ENCODE measurements at places on chromosomes 2 and 18.
A peak's percentile ranks its signal among the peaks of the same experiment; 100 is the strongest.

DNA sequence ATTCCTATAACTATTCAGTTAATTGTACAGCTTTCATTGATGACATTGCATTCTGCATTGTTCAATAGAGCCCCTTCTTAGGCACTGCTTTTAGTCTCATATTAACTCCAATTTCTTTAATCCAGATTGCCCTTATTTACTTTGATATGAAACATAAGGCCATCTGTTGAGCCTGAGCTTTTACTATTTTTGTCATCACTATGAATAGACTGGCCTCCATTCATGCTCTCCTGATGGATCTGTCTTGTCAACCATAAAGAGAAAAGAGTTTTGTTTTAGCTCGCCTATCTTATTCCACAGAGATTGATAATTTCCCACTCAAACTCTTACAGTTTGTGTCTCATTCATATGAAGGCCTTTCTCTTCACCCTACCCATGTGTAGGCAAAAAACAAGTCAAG is 159.2 kb upstream of the DTNA start:
- no peak for DNase-seq

- no peak for DNase-seq
Observed at GRCh38 chr2:160657196-160657595, 163.6 kb upstream of the RBMS1 start.

DNA sequence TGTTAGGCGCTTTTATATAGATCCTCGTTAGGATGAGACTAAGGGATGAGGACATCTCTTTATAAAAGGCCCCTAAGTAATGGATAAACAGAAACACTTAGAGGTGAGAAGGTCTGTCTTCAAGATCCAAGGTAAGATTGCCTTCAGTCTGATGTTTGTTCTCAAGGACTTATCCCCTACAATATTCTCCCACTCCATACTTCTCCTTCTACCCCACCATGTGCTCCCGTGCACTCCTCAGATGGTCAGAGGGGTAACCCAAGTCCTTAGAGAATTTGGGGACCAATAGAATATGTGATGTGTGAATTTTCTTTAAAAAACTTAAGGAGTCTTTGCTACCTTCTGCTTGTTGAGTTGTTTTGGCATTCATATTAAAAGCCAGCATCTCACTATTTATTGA is 23.1 kb downstream of the FOSL2 start:
- DNase-seq: no peak

- no peak for DNase-seq
Observed at GRCh38 chr2:209141142-209141541, 282.7 kb upstream of the MAP2 start.

DNA sequence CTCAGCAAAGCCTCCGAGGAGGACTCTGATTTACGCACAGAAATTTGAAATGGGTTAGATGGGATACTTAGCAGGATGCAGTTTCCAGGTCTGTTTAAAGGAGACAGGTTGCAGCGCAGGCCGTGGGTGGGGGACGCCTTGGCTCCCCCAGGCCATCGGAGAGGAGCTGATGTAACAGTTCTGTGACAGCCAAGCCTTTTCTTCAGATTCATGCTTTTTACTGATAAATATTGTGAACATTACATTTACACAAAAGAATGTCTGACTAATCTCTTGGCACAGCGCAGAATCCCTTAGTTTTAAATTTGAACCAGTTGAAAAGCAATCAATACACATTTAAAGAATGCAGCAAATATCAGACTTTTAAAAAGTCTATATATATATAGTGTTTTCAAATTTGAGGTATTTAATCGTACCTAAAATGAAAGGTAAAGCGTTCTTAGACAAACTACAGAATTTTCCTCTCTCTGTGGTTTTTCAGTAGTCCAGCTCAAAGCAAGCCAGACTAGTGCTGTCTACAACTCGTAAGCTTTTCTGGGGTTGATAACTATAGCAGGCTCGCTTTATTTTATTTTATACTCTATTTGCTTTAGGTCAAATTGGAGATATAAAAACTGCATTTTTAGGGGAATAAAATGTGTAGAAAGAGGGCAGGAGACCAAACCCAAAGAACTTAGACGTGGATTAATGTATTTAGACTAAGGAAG is 221.9 kb downstream of the PIEZO2 start:
- no peak for DNase-seq

DNA sequence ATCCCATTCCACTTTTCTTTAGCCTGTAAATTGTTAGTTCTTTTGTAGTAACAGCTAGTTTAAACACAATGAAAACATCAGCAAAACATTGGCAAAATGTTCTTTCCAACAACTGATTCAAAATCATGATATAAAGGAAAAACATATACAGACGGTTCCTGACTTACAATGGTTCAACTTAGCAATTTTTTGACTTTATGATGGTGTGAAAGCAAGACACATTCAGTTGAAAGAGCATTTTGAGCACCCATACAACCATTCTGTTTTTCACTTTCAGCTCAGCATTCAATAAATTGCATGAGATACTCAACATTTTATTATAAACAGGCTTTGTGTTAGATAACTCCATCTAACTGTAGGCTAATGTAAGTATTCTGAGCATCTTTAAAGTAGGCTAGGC is 185.1 kb downstream of the NOL4 start:
- DNase-seq: no peak

GRCh38 chr2:71736091-71736861 is 282.9 kb downstream of the DYSF start:
- no peak for DNase-seq

- DNase-seq: no peak
Observed at GRCh38 chr2:159773886-159774285, 24.1 kb downstream of the CD302 start.

GRCh38 chr18:57775937-57776336 is 27.2 kb downstream of the ATP8B1 start:
- no peak for DNase-seq

GRCh38 chr2:239934571-239935171 is 90.5 kb downstream of the NDUFA10 start:
- peak; percentile 55 for DNase-seq

DNA sequence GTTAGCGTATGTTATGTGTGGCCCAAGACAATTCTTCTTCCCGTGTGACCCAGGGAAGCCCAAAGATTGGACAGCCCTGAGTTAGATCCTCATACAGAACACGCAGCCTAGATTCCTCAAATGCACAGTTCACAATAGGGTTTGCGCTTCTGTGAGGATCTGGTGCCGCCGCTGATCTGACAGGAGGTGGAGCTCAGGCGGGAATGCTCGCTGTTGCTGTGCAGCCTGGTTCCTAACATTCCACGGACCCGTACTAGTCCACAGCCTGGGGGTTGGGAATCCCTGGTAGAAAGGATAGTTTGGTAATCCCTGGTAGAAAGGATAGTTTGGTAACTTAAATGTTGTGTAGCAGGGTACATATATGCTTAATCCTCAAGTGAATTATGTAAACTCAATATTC is 27.0 kb downstream of the MAPRE3 start:
- no peak for DNase-seq

DNA sequence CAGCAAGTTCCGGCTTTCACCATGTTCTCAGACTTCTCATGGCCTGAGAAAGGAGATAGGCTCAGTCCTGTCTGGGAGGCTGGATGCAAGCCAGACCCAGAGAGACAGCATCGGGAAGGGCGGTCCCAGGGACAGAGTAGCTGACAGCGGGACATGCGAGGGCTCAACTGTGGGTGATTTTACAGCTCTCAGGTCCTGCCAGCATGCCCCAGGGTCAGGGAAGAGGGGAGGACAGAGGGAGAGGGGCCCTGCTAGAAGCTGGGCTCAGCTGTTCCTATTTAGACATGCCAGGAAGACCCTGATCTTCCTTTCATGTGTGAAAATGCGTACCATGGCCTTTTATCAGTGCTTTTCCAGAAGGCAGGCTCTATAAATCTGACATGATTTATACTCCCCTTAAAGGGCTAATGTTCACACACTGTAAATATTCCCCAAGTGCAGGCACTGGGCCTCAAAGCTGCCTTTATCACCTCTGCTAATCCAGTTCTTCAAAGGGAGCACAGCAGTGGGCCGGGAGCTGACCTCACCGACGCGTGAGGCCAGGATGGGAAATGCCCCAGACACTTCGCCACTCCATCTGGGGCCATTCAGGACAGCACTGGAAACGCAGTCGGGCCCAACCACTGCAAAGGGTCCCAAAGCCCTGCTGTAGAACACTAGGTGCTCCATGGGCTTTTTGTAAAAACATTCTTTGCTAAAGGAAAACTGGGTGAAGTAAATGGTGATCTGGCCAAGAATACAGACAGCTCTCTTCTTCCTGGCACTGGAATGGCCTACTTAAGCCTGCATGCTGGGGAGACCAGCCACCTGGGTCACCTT is 96.1 kb upstream of the LMAN1 start:
- no peak for DNase-seq

GRCh38 chr2:108423067-108423466 is 25.9 kb upstream of the GCC2 start:
- no peak for DNase-seq

DNA sequence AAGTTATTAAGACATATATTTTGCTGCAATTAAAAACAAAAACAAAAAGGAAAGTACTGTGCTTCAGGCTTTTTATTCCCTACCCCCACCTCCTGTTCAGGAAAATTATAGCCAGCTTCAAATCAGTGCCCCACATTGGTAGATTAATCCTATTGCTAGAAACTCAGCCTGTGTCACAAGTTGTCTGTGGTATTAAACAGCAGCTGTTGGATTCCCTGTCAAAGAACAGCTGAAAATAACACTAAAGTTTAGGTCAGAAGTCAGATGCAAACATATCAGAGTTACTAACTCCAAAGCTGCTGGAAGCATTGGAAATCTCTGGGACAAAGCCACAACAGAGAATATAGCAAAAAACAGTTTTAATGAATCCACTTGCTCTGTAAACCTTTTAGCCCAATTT is 818 bp upstream of the CCDC141 start:
- DNase-seq: no peak

GRCh38 chr18:8754995-8755960 is 49.9 kb downstream of the MTCL1 start:
- DNase-seq: peak; percentile 49

- no peak for DNase-seq
Observed at GRCh38 chr2:112795774-112796173, 11.5 kb upstream of the IL1A start.

GRCh38 chr2:159124441-159124911 is 156.0 kb downstream of the TANC1 start:
- no peak for DNase-seq

- no peak for DNase-seq
Observed at GRCh38 chr2:8568543-8569302, 113.1 kb upstream of the ID2 start.

DNA sequence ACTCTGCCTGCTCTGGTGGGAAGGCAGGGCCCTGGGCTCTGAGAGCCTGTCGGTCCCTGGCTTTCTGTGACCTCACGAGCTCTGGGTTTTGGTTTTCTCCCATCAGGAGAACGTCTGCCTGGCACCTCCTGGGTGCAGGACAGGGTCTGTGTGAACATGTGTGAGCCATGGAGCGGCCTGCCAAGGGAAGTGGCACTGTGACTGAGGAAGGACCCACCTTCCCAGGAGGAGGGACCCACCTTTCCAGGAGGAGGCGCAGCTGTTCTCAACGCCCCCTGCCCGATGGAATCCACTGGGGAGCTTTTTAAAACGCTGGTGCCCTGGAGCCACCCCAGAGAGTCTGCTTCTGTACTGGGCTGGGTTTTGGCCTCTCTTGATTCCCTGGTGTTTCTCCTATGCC is 168.7 kb downstream of the GLI2 start:
- no peak for DNase-seq

DNA sequence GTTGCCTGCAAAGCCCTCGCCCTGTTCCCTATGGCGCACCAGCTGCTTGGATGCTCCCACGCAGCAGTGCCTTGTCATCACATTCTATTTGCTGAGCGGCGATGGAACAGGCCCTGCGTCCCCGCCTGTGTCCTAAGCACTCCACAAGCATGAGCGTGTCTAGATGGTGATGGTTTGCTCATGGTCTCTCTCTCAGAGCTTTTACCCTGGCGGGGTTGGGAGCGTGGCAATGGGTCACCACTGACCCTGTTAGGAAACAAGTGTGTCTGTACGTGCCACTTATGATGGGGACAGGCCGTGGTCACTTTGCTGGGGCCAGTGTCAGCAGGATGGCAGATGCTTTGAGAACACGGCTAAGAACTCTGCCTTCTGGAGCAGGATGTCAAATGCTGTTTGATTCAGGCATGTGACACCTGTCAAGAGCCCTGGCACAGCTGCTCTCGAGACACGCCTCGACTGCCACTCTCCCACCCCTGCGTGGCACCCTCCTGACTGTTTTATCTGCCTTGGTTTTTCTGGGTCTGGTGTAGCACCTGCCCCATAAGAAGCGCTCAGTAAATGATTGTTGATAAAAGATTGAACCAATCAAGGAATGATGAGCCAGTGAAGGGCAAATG is 44.2 kb downstream of the RRM2 start:
- DNase-seq: no peak

DNA sequence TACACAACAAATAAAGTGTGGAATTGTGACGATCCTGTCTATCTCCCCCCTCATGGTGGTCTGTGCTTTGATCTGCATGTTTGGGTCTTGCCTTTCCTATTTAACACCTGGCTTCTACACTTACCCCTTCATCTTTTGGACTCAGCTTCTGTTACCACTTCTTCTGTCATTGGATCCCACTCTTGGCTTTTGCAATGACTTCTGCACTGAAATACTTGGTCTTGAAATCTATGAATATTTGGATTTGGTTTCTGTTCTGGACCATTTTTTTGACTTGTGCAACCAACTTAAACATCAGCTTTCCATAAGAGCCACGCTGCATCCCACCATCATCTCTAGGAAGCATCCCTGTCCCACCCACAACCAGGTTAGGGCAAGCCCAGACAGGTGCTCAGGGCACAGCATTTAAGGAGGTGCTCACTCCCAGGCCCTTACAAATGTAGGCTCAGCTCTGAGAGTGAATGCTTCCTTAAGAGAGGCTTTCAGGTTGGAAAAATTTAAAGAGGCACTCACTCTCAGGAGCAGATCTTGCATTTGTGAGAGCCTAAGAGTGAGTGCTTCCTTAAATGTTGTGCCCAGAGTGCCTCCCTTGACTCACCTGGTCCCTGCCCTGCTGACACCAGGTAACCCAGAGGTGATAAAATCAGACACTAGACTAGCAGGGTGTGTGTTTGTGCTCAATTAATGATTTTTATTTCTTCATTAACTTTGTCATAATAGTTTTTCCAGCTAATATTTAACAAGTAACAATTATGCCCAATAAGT is 124.5 kb upstream of the SH3BP4 start:
- DNase-seq: no peak

GRCh38 chr2:64493788-64494187 is 30.3 kb upstream of the AFTPH start:
- DNase-seq: no peak

GRCh38 chr2:43218702-43219382 is 7.6 kb downstream of the ZFP36L2 start:
- peak; percentile 89 for DNase-seq

GRCh38 chr2:73069855-73070642 is 1.5 kb downstream of the SFXN5 start:
- peak; percentile 6 for DNase-seq

GRCh38 chr18:63262369-63263335 is 56.9 kb downstream of the BCL2 start:
- DNase-seq: no peak

GRCh38 chr2:233140077-233140585 is 80.0 kb downstream of the INPP5D start:
- no peak for DNase-seq

DNA sequence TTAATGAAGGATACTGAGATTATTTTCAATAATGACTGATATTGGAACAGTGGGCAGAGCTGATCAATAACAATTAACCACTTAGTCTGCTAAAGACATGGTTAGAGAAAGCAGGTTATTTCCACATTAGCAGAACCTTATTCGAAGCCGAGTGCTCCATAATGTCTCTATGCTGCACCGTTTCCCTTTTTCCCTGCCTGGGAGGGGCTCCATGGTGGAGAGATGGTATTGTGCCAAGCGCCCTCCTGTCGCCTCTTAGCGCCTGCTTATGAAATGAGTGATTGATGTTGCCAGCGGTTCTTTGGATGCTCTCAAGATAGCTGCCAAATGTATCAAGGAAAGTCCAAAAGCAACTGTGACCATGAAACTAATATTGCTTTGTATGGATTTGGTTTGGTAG is 34.6 kb upstream of the INSIG2 start:
- no peak for DNase-seq
